ENCODE measurements at places on chromosomes 2 and 18. TPM values are rescaled to one million over a fixed set of nuclear protein-coding genes. Genes with fewer than 3 reads are reported as not detected.

The RNF125 gene
- 0.35 TPM for total RNA-seq

The RGPD3 gene
- total RNA-seq: under 0.01 TPM

The IL1A gene
- not detected for total RNA-seq

The PAX3 gene
- total RNA-seq: 7.6 TPM

The MAP3K19 gene
- not detected for total RNA-seq

The PPP1R1C gene
- 0.38 TPM for total RNA-seq

The ATL2 gene
- total RNA-seq: 62.9 TPM
